Stimulated activated CD8-positive, alpha-beta memory T cell treated with anti-CD3 and anti-CD28 coated beads, Interleukin-7, amount 100 ng/mL, for 48 hours (primary cell): ENCODE measurements at places on chromosomes 12 and 14.

DNA sequence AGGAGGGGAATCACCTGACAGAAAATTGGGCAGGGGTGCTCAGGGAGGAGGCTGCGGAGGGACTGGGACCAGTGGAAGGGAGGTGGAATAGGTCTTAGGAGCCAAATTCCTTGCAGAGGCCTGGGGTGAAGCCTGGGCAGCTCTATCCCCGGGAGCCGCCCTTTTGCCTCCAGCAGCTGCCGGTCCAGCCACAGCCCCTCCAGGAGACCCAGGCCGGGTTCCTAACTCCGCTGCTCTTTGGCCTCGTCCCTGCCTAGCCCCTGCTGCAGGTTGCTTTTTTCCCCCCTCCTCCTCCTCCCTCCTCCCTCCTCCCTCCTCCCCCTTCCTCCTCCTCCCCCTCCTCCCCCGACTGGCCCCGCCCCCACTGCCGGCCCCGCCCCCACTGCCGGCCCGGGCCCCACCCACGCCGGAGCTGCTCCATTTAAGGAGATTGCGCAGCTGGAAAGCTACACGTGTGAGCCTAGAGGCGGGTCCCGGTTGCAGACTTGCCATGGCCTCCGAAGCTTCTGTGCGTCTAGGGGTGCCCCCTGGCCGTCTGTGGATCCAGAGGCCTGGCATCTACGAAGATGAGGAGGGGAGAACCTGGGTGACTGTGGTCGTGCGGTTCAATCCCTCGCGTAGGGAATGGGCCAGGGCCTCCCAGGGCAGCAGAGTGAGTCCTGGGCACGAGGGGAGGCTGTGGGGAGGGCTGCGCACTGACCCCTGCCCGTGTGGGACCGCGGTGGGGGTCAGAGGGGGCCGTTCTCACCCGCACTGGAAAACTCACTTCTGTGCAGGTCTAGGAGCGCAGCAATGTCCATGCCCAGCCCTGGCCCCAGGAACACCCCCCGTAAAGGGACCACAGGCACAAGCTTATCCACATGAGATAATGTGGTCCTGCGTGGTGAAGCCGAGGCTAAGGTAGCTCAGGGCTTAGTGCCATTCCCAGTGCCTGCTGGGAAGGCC is at the start of gene TCL1B:
TSS of gene TCL1B (plus strand) at position 449 of the 945 bp plus-strand sequence. CDS start at position 491, 42 bp downstream.
- no peak for DNase-seq

- DNase-seq: peak; percentile 89
These were observed 20.4 kb downstream of the BATF start for GRCh38 chr14:75542588-75543091.

DNA sequence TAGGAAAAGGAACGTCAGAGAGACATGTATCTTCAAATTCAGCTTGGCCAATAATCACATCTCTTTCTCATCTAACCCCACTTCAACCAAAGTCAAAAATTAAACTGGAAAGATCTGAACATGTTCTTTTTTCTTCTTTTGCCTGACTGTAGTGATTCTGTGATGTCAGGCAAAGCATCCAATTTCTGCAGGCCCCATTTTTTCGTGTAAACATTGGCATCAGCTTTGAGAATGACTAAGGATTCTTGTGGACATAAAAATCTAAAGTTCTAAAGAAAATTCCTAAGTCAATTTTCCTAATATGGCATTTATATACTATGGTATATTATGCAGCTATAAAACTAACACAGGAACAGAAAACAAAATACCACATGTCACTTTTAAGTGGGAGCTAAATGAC is 89.1 kb downstream of the STXBP6 start:
- DNase-seq: no peak

DNA sequence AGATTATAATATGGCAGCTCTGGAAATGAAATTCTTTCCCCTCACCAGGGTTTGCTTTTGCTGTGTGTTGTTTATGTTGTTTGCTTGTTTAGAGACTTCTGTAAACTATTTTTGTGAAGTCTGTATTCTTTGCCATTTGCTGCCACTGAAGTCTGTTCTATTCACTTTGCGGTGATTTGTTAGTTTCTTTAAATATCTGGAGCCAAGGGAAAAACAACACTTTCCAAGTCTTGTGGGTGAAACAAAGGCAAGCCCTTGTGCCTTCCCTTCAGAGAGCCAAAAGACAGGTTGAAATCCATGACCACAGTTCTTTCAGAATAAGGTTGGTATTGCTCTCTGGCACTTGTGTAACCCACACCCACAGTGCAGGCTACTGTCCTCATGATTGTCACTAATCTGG is 59.5 kb upstream of the RNU6-7 start:
- DNase-seq: no peak

DNA sequence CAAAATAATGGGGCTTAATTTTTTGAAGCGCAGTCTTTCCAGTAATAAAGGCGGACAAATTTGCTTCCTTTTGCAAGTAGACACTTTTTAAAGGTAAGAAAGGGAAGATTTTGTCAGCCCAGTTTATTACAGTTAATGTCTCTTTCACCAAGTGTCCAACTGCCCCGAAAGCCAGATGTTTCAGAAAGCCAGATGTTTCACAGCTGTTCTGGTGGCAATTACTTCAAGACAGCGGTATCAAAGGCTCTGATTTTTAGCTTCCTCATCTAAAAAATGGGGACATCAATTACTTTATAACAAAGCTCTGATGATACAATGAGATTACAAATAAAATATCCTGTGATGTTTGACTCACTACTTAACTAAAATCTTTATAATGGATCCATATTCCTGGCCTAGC is 1.0 kb downstream of the WBP11 start:
- no peak for DNase-seq

GRCh38 chr12:124939421-124940142 is 25.1 kb upstream of the UBC start:
- peak; percentile 73 for DNase-seq

GRCh38 chr12:133227281-133227852 is 8.3 kb downstream of the ANHX start:
- DNase-seq: no peak

GRCh38 chr12:25690996-25691864 is 138.1 kb upstream of the LMNTD1 start:
- DNase-seq: no peak

DNA sequence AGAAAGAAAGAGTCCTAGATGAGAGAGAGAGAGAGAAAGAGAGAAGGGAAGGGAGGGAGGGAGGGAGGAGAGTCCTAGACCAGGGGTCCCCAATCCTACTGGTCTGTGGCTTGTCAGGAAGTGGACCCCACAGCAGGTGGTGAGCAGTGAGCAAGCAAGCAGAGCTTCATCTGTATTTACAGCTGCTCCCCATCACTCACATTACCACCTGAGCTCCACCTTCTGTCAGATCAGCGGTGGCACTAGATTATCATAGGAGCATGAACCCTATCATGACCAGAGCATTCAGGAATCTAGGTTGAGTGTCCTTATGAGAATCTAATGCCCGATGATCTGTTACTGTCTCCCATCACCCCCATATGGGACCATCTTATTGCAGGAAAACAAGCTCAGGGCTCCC is 39.2 kb upstream of the AMN1 start:
- no peak for DNase-seq

- no peak for DNase-seq
These were observed 12.5 kb downstream of the NAA25 start for GRCh38 chr12:112096070-112096469.

GRCh38 chr12:31780096-31780495 is 51.3 kb upstream of the AMN1 start:
- no peak for DNase-seq

- no peak for DNase-seq
These were observed 7.5 kb upstream of the CCDC177 start for GRCh38 chr14:69582212-69582611.

DNA sequence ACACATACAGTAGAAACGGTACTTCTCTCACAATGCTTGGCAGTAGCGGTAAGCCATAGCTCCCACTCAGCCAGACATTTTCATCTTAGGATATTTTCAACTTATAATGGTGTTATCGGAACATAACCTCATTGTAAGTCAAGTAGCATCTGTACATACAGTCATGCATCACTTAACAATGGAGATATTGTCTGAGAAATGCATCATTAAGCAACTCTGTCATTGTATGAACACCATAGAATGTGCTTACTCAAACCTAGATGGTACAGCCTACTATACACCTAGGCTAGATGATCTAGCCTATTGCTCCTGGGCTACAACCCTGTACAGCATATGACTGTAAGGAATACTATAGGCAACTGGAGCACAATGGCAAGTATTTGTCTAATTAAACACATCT is 40.8 kb downstream of the RPS6KA5 start:
- no peak for DNase-seq
